ENCODE measurements at places on chromosomes 1 and 21.

GRCh38 chr1:96764469-96764868 lies 42.9 kb downstream of the PTBP2 start:
- no peak for DNase-seq

- DNase-seq = no peak
Measured at GRCh38 chr1:235749755-235750300, 100.2 kb upstream of the GNG4 start.

- DNase-seq = no peak
Measured at GRCh38 chr1:5651964-5652821, 340.0 kb downstream of the NPHP4 start.

DNA sequence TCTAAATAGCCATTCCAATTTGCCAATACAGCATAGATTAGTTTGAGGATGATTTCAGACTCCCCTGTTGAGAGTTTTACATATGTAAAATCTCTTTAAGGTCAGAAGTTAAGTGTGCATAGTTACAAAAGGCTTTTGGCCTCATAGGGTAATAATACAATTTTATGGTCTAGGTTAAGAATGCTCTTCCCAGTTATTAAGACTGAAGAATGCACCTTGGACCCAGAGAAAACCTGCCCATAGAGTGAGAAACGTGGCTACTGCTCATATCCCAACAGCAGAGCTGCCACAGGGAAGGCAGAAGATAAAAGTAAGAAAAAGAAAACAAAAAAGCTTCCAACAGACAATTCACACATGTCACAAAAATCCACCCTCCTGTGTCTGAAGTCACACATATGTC lies 255.9 kb downstream of the LMO4 start:
- no peak for DNase-seq

- DNase-seq = no peak
Measured at GRCh38 chr1:151311589-151312331, 15.5 kb downstream of the PI4KB start.

DNA sequence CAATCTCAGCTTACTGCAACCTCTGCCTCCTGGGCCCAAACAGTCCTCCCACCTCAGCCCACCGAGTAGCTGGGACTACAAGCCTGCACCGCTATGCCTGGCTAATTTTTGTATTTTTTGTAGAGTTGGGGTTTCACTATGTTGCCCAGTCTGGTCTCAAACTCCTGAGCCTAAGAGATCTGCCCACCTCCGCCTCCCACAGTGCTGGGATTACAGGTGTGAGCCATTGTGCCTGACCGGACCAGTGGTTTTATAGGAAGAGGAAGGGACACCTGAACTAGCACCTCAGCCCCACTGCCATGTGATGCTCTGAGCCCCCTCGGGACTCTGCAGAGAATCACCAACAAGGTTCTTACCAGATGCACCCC lies 4.1 kb downstream of the CRYBG2 start:
- no peak for DNase-seq

DNA sequence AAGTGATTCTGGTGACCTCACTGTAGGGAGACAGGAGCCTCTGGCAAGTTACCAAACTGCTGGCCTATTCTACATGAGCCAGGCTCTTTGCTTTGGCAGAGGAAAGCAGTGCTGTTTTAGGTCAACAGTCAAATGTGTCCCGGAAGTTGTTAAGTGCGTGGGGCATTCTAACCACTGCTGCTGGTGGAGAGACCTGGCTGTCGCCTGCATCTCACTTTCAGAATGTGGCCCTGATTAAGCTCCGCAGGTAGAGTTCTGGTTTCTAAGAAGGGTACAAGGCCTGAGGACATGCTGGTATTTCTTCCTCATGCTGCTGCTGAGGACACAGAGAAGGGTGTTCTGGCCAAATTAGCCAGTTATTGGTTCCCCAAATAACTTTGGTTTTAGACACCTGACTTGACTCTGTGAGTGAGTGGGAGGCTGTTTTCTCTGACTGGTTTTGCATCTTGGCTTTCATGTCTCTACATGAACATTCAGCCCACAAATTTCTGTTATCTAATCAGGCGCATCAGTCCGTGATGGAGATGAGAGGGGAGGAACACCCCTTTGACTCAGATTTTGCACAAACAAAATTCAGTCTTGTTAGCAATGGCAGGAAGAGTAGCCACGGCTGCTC lies 120.8 kb downstream of the LMO4 start:
- peak; percentile 49 for DNase-seq

DNA sequence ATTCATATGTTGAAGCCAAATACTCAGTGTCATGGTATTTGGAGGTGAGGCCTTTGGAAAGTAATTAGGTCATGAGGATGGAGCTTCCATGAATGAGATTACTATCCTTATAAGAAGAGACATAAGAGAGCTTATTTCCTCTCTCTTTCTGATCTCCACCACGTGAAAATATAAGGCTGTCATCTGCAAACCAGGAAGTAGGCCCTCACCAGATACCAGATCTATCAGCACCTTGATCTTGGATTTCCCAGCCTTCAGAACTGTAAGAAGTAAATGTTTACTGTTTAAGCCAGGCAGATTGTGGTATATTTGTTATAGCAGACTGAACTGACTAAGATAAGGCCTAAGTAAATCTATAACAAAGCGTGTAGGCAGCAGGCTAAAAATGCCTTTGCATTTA lies 25.3 kb downstream of the RBM11 start:
- DNase-seq = no peak

DNA sequence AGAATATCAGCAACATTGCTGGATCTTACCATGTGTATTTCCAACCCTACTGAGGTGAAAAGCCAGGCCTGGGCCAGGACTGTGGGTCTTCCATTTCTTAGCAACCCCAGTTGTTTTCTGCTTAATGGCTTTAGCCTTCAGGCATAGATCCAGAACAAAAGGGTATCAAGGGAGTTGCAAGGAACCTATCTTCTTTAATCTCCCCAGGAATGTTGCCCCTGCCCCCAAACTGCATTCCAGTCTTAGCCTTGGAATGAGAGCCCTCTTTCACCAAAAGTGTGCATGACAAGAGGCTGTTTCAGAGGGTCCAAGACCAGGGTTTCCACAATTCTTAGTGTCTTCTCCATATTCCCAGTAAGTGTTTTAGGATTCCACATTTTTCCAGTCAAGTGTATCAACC lies 87.9 kb upstream of the SOX13 start:
- no peak for DNase-seq

GRCh38 chr1:161722406-161722805 lies 1.1 kb downstream of the FCRLB start:
- no peak for DNase-seq

GRCh38 chr1:186026946-186027345 lies 292.8 kb downstream of the HMCN1 start:
- DNase-seq = no peak

DNA sequence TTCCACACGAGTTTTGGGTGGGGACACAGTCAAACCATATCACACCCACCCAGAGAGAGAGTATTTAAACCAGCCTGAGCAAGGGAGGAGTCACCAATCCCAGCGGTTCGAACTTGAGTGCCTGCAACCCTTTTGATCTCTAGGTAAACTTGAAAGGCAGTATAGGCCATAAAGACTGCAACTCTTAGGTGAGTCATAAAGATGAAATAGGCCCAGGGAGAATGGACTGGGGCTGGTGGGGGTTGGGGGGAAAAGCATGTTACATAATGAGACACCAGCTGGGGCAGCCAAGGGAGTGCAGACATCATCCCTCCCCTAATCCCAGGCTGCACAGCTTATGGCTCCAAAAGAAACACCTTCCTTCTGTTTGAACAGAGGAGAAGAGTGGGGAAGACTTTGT lies 99.8 kb upstream of the LHX8 start:
- no peak for DNase-seq
